ENCODE measurements at places on chromosomes 6 and 20.

GRCh38 chr6:117387454-117387974, 38.2 kb downstream of the ROS1 start:
- DNase-seq, result no peak

- DNase-seq, result no peak
Measured at GRCh38 chr6:26493258-26493657, 6.8 kb upstream of the BTN1A1 start.

DNA sequence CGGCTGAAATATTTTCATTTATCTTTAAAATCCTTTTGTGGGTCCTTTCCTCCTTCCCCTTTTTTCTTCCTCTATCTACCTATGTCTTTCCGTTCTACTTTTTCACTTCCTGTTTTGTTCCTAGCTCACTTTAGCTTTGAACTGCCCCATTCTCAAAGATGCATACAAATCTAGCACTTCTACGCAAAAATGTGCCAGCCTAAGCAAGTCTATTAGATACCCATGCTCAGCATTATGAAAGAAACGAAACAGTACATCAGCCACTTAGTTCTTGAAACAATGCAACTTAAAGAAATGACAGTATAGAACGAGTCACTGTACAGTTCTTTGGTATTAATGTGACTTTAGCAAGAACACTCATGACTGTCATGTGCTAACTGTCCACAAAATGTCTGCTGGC, 47.3 kb upstream of the MARCKS start:
- DNase-seq, result no peak

GRCh38 chr6:2977799-2978590, 6.6 kb upstream of the SERPINB6 start:
- no peak for DNase-seq

DNA sequence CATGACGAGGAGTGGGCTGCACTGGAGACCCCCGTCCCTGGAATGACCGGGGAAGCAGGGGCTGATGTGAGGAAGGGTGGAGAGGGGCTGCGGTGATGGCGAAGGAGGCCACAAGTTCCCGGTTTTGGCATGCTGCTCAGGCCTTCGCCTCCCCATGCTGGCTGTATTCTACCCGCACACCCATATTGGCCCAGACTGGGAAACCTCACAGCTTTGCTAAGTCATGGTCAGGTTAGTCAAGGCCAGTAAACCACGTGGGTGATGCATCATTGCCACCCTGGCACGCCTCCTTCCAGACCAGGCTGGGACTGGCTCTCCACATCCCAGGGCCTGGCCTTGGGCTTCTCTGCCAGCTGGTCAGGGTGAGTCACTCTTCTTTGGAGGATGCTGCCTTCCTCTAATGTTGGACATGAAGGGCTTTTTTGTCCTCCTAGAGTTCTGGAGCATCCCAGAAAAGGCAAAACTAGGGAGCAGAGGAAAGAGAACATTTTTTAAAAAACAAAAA, 53.8 kb downstream of the PCNA start:
- no peak for DNase-seq

DNA sequence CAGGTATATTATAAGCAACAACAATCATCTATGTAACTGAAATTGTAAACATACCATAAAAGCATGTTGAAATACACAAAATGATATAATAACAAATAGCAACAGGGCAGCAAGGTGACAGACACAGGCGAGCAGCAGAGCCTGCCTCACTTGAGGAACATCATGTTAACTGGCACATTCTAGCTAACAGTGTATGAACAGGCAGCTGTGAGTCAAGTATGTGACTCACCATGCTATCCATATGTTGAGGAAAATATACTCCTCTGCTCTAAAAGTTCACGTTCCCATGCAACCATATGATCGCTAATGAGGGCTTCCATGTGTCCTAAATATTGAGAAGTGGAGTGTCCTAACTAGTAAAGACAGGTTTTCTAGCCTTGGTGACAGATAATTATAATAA, 18.4 kb downstream of the SERAC1 start:
- no peak for DNase-seq

DNA sequence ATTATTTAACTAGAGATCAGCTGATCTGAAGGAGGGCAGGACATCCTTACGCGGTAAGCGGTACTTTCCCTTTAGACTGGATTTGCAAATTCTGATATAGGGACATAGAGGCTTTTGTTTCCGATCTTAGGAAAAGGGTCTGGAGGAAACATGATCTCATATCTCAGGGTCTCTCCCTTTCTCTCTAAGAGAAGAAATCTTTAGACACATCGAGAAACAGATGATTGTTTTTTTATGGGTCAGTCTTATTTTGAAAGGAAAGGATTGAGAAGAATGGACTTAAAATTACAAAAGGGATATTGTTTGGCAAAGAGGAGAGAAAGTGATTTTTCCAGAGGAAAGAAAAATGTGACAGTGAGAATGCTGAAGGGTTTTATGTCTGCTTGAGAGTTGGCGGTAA, 83.9 kb upstream of the OGFRL1 start:
- DNase-seq, result no peak

DNA sequence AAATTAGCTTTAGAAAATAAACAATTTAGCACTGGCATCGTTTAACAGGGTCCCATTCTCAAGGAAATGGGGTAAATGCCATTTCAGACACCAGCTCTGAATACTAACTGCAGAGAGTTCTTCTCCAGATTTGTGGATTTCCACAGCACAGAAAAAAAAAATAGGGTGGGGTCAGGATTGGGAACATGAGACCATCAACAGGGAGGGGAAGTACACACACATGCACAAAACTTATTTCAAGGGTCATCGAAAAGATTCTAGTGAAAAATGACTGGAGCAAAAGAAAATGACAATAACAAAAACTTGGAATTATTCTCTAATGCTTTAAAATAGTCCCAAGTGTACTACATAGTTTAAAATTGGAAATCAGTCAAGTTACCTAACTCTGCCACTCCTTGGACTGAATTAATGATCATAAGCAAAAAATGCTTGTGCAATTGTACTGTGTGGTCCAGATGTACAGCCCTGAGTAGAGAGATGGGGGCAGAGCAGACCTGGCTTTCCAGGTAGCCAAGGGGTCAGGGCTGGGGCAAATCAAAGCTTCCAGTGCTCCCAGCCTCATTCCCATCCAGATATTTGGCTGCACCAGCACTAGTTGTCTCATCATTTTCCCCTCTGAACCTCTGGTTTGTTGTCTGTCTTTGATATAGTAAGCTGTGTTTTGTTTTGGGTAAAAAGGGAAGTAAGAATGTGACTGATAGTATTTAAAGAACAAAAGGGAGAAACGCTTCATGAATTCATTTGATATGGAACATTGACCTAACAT, 152.4 kb downstream of the SOBP start:
- no peak for DNase-seq

DNA sequence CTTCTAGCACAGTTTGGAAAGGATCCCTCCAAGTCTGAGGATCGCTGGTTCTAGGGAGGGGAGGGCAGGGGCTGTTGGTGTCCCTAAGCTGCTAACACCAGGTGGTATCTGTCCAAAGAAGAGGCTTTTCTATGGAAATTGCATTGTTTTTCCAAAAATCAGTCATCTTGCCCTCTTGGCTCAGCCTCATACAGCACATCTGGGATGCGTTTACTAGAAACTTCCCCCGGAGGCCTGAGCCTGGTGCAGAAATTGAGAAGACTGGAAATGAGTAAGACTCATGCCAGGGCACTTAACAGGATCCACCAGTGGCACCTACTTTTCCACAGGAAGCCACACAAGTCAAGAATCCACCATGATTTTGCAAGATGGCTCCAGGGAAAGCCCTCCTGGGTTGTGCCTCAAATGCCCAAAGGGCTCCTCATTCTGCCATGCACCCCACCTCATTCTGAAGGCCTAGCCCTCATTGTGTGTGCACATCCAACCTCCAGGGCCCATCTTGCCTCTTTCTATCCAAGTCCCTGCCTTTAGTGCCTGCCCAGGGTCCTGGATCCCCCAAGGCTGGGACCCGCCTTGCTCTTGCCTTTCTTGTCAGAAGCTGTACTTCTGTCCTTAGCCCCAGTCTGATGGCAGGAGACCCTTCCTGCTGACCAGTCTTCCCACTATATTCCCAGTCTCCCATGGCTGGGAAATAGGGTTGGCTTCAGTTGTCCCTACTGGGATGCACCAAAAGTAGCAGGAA, 97.6 kb downstream of the MRPL14 start:
- no peak for DNase-seq

DNA sequence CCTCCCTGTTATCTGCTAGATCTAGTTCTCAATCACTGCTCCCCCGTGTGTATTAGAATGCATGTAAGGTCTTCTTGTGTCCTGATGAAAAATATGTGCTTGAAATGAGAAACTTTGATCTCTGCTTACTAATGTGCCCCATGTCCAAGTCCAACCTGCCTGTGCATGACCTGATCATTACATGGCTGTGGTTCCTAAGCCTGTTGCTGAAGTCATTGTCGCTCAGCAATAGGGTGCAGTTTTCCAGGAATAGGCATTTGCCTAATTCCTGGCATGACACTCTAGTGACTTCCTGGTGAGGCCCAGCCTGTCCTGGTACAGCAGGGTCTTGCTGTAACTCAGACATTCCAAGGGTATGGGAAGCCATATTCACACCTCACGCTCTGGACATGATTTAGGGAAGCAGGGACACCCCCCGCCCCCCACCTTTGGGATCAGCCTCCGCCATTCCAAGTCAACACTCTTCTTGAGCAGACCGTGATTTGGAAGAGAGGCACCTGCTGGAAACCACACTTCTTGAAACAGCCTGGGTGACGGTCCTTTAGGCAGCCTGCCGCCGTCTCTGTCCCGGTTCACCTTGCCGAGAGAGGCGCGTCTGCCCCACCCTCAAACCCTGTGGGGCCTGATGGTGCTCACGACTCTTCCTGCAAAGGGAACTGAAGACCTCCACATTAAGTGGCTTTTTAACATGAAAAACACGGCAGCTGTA, 73.4 kb downstream of the PTPN1 start:
- DNase-seq, result no peak

DNA sequence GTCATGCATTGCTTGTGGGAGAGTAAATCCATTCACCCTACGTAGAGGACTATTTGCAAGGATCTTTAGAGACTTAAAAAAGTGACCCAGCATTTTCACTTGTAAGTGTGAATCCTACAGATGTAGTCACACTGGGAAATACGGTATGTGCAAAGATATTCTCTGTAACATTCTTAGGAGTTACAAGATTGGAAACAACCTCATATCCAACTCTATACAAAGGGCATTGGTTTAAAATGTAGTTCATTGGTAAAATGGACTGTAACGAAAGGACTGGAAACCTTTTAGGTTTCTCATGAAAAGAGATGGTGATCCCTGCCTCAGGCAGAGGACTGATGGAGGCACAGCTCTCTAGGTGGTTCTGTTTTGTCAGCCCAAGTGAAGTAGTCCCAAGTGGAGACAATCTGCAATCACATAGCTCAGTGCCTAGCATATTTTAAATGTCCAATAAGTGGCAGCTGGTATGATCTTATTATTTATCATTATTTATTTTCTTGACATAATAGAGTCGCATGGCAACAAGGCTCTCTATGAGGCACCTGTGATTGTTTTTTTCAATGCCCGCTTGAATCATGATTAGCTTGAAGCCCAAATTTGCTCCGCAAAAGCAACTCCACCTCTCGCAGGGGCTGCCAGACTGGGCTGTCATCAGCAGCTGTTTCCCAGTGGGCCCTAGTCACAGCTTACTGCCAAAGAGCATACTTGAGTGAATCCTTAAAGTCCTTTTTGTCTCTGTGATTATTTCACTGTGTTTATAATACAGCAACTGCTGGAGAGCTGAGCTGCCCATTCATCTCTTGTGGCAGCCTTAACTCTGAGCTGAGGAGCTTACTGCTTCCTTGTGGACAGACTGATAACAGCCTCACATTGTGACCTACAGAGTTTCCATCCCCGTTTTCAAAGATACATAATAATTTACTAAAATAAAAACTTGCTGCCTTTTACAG, 19.8 kb upstream of the ENPP1 start:
- no peak for DNase-seq

- no peak for DNase-seq
Measured at GRCh38 chr6:88662163-88662580, 301.2 kb downstream of the RNGTT start.

DNA sequence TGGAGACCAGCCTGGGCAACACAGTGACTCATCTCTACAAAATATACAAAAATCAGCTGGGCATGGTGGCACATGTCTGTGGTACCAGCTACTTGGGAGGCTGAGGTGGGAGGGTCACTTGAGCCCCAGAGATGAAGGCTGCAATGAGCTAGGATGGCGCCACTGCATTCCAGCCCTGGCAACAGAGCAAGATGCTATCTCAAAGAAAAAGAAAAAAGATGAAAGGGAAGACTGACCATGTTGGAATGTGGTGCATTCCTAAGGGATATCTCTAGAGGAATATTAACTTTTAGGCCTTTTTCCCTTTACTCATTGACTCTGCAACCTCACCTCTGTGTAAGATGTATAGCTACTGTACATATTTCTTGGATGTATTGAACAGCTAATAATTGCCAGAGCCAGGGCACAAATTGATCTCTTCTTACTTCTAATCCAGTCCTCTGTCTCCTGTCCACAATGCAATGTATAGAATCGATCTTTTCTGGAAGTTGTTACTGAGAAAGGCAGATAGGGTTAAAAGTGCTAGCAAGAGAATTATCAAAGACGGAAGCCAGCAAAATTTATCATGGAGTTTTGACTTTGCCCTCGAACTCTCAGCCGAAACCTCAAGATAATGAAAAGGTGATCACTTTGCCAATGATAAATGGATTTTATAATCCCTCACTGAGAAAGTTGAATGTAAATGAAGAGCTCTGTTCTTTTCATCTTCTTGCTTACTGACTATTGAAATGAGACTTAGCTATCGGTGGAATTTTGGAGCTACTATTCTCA, 46.3 kb downstream of the GCNT2 start:
- no peak for DNase-seq
